ENCODE measurements at places on chromosomes 11 and 22.
A peak's percentile ranks its signal among the peaks of the same experiment; 100 is the strongest.

DNA sequence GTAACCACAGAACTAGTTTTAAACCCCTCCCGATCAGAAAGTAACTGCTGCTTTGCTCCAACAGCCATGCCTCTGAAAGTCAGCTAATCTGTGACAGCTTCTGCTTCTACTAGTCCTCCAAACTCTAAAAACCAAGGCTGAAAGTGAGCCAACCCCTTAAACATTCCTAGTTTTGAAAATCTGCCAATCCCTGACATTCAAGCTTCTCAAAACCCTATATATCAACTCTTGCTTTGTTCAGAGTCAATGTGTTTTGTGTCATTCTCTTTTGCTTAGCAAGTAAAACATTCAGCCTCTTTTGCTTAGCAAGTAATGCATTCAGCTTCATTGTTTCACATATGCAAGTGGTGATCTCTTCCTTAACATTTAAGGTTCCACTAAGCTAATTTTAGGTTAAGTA, 56.9 kb downstream of the ATG16L2 start:
- no peak for DNase-seq

DNA sequence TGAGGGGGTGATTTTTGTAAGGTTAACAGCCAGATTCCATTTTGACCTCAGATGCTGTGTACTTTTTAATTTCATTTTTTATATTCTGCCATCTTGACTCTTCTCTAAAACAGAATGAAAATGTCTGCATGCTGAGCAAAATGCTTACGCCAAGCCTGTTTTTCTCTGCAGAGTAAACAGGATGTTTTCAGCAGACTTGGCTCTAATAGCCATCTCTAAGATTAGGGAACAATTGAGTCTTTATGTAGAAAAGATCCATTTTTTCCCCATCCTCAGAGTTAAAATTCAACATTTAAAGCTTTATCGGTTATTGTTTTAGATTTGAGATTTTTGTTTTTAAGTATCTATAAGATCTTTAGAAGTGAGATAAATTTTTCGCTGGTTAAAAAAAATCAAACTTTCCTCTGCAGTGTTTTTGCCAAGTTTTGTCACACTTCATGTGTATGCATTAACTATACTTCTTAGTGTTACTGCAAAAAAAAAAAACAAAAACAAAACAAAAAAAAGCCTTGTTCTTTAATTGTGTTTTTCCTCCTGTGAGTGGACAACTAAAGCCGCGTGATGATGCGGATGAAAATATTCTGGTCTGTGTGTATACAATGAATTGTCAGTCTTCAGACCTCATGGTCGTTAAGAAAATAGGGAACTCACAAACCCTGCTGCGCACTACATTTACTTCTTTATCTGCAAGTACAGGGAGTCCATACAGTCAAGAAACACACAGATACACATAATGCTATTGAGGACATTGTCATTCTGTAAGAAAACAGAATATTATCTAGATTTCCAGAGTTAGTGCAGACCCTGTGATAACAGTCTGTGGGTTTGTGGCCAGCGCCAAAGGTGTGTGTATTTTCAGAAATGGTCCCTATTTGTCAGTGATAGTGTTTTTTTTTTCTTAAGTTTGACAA, 17.5 kb upstream of the ADSL start:
- DNase-seq: no peak

- no peak for DNase-seq
These were observed 27.2 kb upstream of the A4GALT start for GRCh38 chr22:42747701-42748513.

- DNase-seq: no peak
These were observed 368.7 kb upstream of the TENM4 start for GRCh38 chr11:79809487-79809886.

- DNase-seq: no peak
These were observed 7.8 kb upstream of the PPM1F start for GRCh38 chr22:21960200-21961126.

DNA sequence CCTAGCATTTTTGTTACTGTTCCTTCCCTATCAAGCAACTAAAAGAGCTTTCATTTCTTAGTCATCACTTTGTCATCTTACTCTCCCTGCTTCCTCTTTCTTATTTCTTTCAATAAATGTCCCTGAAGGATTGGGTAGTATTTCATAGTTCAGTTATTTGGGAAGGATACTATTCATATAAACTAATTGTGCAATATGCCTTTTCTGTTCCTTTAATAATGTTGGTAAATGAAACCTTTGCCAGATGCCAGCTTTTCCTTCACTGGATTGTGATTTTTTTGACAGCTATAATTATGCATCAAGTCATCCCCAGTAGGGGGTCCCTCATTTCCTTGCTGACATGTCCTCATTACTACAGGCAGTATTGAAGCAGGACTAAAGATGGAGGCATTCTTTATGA, 101.7 kb downstream of the ATM start:
- DNase-seq: peak; percentile 2

DNA sequence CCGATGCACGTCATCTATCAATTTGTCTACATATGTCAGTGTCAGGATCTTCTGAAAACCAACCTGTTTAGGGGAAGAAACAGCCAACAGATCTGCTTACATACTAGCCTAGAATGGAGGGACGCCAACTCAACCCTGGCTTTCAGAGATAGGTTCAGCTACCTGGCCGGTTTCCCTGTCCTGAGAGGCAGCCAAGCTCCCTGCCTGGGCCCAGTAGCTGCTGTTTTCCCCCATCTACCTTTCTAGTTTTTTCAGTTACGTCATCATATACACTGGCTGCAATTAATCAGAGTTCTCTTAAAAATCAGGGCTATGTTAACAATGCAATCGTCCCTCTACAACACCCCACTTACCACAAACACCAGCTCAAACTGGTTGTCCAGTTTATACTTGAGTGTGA, 1.0 kb downstream of the SRPRA start:
- DNase-seq: no peak

Data from NCI-H226 (cell line).